ENCODE measurements at places on chromosomes 2 and 18.

- peak; percentile 13 for DNase-seq
These were observed 241.8 kb upstream of the RAB12 start for GRCh38 chr18:8367217-8367988.

- no peak for DNase-seq
These were observed 907.4 kb upstream of the VRK2 start for GRCh38 chr2:57139179-57139578.

DNA sequence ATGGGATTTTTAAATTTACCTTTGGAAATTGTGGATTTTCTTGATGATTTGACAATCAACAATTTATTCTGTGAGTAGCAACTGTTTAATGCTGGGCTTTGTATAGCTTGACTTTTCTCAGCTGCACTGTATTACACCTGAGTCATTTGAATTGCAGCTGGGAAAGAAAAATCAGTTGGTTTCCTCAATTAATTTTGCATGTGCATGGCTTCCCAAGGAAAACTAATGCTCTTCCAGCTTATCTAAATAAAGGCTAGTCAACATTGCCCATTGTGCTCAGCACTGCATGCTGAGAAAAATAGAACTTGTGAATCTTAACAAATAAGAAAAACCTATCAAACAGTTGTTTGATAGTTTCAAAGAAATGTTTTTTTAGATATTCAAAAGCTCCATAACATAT is 268.3 kb upstream of the CDH20 start:
- no peak for DNase-seq

GRCh38 chr2:159129824-159130223 is 156.7 kb downstream of the WDSUB1 start:
- no peak for DNase-seq

GRCh38 chr2:217418090-217418489 is 558.2 kb upstream of the TNP1 start:
- DNase-seq = no peak

- DNase-seq = peak; percentile 59
These were observed at the start of gene NRP2 for GRCh38 chr2:205682239-205682970. Gene NRP2 (plus strand): TSS chr2:205682501. CDS start chr2:205683291, 790 bp downstream.

DNA sequence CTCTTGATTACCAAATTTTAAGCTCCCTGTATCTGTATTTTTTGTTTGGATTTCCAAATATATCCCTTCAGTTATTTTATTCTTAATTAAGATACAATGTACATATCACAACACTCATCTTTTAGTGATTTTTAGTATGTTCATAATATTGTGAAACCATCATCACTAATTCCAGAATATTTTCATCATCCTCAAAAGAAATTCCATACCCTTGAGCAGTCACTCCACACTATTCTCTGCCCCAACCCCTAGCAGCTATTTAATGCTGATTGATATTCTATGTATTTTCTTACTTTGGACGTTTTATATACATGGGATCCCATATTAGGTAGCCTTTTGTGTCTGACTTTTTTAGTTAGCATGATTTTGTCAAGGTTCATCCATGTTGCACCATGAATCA is 127.4 kb upstream of the SLC8A1 start:
- no peak for DNase-seq

- peak; percentile 62 for DNase-seq
These were observed 145.7 kb downstream of the ZEB2 start for GRCh38 chr2:144374163-144374661.

- DNase-seq = no peak
These were observed 12.7 kb downstream of the SP3 start for GRCh38 chr2:173952267-173953046.

DNA sequence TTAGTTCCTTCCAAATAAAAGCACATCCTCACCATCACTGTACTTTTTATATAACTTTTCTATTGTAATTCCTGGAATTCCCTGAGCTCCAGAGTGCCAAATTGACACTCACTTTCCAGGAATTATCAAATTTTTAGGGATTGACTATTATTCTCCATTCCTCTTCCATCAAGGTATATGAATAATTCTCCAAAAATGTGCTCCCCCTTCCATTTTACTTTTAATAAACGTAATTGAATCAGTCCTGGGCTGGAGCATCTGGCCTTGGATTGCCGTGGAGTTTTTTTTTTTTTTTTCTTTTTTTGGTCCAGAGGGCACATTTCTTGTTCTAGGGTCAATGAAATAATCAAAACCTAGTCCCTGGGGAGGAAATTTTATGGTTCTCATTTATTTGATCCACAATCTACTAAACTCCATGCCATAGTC is 304.3 kb downstream of the CDCA7 start:
- no peak for DNase-seq

DNA sequence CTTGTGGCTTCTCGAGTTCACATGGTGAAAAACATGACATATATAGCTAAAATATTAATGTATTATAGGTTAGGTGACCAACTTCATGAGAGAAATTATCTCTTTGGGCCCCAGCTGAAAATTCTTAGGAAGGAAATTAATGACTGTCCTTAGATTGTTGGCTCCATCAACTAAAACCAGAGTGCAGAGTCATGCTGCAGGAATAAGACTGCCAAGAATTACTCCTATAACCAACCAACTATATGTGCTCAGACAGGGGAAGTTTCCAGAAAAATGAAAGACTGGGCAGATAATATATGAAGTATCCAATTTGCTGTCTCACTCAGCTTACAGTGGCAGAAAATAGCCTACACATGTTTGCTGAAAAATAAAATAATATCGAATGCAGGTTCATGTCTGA is 71.0 kb upstream of the TMEFF2 start:
- DNase-seq = no peak

GRCh38 chr2:217513258-217513657 is 489.5 kb downstream of the TNS1 start:
- DNase-seq = no peak

- no peak for DNase-seq
These were observed 193.7 kb downstream of the INO80D start for GRCh38 chr2:205892251-205892655.

DNA sequence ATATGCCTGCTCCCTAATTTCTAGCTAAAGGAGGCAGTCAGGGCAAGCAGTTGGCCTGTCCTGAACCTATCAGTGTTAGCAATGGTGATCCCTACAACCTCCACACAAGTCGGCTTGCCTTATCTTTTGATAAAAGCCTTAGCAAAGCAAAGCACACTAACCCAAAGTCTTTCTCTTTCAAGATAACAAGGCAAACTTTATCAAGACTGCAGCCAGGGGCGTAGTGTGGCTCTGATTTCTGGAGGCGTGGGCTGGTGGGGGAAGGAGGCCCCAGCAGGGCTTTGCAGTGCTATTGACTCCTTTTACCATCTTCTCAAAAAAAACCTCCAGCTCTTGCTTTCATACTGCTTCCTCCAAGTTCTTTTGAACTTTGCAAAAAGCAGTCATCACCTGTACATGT is 40.2 kb upstream of the LAMA1 start:
- no peak for DNase-seq

DNA sequence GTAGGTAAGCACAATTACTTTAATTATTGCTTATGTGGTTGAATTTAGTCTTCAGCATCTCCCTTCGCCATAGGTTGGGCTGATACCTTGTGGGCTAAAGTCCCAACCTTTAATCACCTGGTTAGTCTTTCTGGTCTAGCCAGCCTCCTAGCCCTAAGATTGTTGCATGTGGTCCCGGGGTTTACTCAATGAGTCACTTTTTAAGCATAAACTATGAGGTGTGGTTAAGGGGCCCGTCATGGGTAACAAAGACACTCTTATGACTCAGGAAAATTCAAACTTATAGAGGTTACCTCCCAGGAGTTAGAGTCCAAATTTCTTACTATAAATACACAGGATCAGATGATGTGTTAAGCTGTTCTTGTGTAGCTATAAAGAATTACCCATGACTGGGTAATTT is 841.6 kb downstream of the TRIB2 start:
- DNase-seq = no peak

GRCh38 chr2:76472946-76473345 is 762.2 kb upstream of the GCFC2 start:
- DNase-seq = no peak

GRCh38 chr2:163729636-163730273 is 6.1 kb downstream of the FIGN start:
- no peak for DNase-seq

GRCh38 chr2:14516844-14517243 is 115.7 kb upstream of the LRATD1 start:
- peak; percentile 1 for DNase-seq

GRCh38 chr2:216195565-216196029 is 86.4 kb downstream of the XRCC5 start:
- DNase-seq = no peak

GRCh38 chr2:10951558-10952414 is 40.1 kb downstream of the KCNF1 start:
- DNase-seq = no peak

DNA sequence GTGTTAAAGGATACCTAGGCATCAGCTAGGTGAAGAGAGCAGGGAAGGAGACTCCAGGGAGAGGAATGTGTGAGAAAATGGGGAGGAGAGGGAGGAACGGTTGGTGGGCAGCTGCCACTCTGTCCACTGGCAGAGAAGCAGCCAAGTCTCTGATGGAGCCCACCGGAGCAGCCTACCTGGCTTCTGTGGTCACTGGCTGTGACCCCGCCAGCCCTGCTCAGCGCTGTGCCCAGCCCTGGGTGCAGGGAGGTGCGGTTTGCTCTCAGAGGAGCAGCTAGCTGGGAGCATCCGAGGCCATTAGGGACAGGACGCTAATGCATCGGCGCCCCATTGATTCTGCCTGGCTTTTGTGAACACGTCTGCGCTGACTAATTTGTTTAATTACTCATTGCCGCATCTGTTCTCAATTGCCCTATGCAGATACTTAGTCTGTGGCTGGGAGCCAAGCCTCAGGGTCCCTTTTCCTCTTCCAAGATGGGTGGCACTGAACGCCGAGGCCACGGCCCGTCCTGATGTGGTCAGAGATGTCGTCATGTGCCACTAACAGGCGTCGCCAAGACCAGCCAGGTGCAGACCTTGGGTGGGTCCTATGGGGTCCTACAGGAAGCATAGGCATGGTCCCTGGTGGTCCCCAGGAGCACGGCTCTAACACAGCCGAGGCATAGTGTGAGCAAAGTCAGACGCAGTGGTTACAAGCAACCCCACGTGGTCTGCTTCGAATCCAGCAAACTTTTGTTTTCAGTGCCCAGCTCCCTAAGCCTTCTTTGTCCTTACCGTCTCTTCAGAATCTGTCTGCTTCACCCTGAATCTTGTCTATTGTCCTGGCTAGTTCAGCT is 82.0 kb downstream of the RRM2 start:
- no peak for DNase-seq

- no peak for DNase-seq
These were observed 61.7 kb downstream of the SMIM21 start for GRCh38 chr18:75365837-75366236.

DNA sequence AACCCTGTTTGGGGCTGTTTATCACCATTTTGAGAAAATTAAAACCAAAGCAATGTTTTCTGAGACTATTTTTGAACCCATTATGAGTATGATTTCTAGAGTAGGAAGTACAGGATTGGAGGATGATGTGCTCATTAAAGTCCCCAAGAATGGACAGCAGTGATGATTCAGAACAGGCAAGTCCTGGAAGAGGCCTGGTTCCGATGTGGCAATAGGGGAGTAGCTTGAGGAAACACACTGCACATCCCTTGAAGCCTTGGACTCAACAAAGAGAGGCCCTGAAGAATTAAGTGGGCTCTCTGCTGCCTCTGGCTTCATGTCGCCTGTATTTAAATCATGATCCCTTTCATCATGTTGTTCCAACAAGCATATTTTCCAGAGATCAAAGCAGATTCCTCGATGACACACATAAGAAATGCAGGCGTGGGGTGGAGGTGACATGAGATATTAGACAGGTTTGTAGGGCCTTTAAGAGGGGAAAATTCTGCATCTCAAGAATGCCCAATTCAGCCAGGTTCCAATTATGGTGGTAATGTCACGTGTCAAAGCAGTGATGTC is 242.2 kb downstream of the FHOD3 start:
- DNase-seq = no peak

GRCh38 chr18:36411745-36412168 is 114.2 kb downstream of the FHOD3 start:
- no peak for DNase-seq

Measured in GM06990 (cell line).